ENCODE measurements at places on chromosomes 5 and 9. TPM values are rescaled to one million over a fixed set of nuclear protein-coding genes. Genes with fewer than 3 reads are reported as not detected.

CTXN3 gene
- not detected for total RNA-seq

GRCh38 chr5:68381909-68382308 lies 166.4 kb downstream of the PIK3R1 start:
- DNase-seq: no peak
- H3K4me3 ChIP-seq: no peak overlapping the region
- no peaks in the 10 kb centered on the region for H3K36me3 ChIP-seq
- no peak overlapping the region for H3K27ac ChIP-seq

FGF18 gene
- total RNA-seq: not detected

DNA sequence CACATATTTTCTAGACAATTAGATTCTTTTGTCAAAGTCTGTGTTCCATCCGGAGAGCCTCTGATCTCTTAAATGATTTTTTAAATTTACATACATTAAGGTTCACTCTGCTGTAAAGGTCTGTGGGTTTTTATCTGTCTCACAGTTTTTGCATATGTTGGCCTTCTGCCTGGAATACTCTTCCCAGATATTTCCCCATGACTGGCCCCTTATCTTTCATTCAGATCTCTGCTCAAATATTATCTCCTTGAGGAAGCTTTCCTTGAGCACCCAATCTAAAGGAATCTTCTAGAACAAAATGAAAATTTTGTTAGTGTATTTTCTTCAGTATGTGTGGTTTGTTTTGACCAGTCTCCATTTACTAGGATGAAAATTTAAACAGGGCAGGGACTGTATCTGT lies 26.3 kb downstream of the FAF2 start:
- no peak overlapping the region for H3K27ac ChIP-seq
- H3K27me3 ChIP-seq: no peaks in the 10 kb centered on the region
- peaks cover 4% of the 10 kb centered on the region for H3K4me1 ChIP-seq
- peaks cover 41% of the 10 kb centered on the region for H3K36me3 ChIP-seq
- no peak overlapping the region for H3K4me3 ChIP-seq

FAM169A gene
- 8.2 TPM for total RNA-seq

GRCh38 chr5:4116834-4117233 lies 521.2 kb downstream of the IRX1 start:
- no peak overlapping the region for H3K27ac ChIP-seq
- no peak overlapping the region for H3K4me3 ChIP-seq
- no peaks in the 10 kb centered on the region for H3K4me1 ChIP-seq
